ENCODE measurements at places on chromosomes 11 and 22.

DNA sequence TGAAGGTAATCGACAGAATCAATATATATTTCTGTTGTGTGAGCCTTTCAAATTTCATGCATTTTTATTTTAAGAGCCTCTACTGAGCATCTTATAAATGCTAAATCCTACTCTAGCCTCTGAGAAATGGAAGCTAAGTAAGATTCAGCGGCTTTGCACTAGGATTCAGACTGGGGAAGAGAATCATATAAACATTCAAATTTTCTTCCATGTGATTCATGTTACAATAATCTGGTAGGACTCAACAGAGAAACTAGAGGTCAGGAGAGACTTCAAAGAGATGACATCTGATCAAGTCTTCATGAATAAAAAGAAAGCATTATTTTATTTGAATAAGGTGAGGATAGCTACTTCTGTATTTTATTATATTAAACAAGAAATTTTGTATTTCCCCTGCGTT is 538.9 kb downstream of the DLG2 start:
- DNase-seq: no peak

GRCh38 chr11:76642341-76642740 is 28.2 kb downstream of the LRRC32 start:
- no peak for DNase-seq

DNA sequence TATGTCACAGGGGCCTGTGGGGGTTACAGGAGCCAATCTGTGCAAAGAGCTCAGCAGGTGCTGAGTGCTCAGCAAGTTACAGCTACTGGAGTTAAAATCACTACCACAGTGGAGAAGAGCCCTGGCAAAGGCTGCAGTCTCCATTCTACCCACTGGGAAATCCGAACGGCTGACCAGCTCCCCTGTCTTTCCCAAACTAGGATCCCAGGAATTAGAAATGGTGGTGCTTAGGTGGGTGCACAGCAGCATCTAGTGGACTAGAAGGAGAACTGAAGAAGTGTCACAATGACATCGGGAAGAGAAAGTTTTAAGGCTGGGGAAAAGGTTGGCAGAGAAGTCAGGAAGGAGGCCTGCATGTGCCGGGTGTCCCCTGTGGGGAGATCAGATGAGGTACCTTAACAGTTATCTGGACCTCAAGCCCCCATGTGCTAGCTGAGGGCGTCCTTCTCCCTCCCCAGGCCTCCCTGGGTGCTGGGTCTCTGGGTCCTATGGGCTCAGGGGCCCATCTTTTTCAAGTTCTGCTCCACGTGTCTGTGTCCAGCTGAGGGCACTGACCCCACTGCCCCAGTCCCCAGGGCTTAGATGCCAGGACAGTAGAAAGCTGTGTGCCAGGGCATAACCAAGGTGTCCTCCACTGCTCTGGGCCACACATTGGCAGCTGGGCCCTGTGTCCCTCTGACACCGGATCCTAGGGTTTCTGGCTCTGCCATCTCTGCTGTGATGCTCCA is 1.9 kb downstream of the PIWIL3 start:
- no peak for DNase-seq

DNA sequence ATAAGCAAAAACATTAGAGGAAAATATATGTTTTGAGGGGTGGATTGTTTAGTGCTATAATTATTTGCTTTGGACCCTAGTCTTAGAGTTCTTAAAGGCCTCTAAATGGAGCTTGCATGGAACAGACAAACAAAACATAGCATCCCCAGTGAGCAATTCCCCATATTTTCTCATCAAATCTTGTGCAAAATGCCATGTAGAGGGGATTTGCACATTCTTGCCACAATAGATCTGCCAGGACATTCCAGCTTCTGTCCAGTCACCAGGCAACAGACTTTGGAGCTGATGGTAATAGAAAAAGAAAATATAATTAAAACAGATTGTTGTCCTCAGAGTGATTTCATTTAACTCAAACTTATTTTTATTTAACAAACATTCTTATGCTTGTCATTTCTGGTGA is 360.3 kb upstream of the PDGFD start:
- DNase-seq: no peak

DNA sequence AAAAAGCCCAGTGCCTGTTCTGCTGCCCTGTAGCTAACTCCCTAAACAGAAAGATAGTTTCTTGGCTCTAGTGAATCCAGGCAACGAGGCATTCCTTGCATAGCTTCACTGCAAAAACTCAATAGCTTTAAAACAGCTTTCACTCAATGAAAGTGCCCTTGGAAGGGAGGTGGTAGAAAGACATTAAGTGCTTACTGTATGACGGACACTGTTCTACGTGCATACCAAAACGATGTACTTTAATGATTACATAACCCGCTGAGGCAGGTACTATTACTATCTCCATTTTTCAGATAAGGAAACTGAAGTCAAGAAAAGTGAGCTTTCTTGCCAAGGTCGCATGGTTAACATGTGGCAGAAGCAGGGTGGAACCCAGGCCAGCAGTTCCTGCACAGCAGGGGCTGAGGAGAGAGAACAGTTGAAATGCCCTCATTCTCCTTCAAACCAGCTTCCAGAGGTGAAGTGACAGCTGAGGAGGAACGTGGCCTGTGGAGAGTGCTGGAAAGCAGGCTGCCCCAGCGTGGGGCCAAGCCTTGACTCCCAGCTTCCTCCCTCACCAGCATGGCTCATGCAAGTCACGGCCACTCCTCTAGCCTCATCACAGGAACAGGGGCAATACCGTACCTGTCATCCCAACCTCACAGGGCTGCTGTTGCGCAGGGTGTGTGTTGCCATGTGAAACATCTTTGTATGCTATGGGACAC is 227.5 kb upstream of the NARS2 start:
- DNase-seq: no peak

- DNase-seq: no peak
Measured at GRCh38 chr22:38411016-38411415, 44.0 kb downstream of the KCNJ4 start.

- DNase-seq: no peak
Measured at GRCh38 chr11:117921456-117921855, 7.7 kb downstream of the TMPRSS13 start.

GRCh38 chr11:126327281-126328000 is 23.6 kb downstream of the DCPS start:
- DNase-seq: no peak

GRCh38 chr11:76807206-76807875 is 24.2 kb downstream of the TSKU start:
- no peak for DNase-seq

GRCh38 chr11:65718964-65719492 is 1.6 kb downstream of the RNASEH2C start:
- no peak for DNase-seq

- no peak for DNase-seq
Measured at GRCh38 chr22:35835998-35836691, 118.5 kb downstream of the APOL5 start.

DNA sequence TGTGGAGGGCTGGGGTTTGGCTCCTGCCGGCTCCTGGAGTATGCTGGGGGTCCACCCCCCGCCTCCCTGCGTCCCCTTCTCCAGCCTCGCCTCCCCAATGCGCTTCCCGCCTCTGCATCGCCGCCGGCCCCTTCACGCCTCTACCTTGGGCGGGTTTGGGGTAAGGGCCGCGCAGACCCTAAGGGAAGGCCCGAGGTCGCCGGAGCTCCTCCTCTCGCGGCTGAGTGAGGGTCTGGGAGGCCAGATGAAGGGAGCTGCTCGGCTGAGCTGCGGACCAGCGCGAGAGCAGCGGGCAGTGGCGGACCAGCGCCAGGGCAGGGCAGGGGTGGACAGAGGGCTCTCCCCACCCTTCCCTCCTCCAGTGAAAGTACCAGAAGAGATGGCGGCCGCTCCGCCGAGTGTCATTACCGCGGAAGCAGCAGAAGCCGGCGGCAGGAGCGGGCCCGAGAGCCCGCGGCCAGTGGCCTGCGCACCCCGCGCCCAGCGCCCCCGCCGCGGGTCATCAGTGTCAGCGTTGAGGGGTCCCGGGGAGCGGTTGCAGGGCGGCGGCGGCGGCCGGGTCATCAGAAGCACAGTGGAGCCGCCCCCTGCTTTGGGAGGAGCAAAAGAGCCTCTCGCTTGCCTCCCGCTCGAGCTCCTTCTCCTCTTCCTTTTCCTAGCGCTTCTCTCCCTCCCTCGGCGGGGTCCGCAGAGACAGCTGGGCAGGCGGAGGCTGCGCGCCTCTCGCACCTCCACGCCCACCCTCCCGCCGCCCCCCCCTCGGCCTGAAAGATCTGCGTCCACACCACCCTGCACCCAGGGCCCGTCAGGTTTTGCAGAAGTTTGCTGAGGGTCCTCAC is 255.6 kb upstream of the CADM1 start:
- no peak for DNase-seq

- no peak for DNase-seq
Measured at GRCh38 chr11:132187814-132188213, 817.4 kb downstream of the NTM start.

DNA sequence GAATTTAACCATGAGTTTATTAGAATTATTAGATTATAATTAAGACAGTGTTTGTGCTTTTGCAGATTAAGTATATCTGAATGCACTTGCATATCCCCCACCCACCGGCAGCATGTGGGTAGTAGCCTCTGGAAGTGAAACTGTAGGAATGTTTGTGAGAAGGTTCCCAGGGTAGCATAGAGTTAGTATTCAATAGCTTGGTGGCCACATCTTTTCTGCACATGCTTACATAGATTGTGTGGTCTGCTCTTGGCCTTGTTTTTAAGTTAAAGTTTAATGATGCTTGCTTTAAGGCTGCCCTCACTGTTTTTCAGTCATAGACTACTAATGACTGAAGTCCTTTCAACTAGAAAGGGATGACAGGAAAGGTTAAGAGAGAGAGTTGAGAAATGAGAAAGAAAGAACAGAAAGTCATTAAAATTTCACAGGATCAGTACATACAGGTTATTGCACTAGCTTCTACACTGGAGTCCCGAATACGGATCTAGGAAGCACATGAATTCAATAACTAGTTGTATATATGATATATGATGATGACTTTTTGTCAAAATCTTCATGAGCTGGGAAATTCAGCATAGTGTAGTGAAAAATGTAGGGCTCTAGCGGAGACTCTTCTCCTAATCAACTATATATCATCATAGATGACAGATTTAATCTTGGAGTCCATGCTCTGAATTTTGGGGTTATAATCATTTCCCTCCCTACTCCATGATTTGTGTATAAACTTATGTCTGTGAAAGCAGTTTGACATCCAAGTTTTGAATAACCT is 137.1 kb downstream of the ARHGAP42 start:
- DNase-seq: no peak
